ENCODE measurements at places on chromosomes 2 and 18.

- no peak for DNase-seq
Measured at GRCh38 chr2:44578471-44579093, 216.8 kb downstream of the CAMKMT start.

- no peak for DNase-seq
Measured at GRCh38 chr2:14127765-14128164, 504.8 kb upstream of the LRATD1 start.

- no peak for DNase-seq
Measured at GRCh38 chr2:207072571-207072970, 93.2 kb downstream of the KLF7 start.

- no peak for DNase-seq
Measured at GRCh38 chr18:13306583-13306982, 88.0 kb downstream of the LDLRAD4 start.

Measured in activated CD8-positive, alpha-beta memory T cell treated with anti-CD3 and anti-CD28 coated beads for 1 hour (primary cell).